Stimulated activated CD8-positive, alpha-beta memory T cell treated with anti-CD3 and anti-CD28 coated beads, Interleukin-12 subunit alpha, Interleukin-12 subunit beta, amount 100 ng/mL, for 4 hours (primary cell): ENCODE measurements at places on chromosomes 7 and 10.
A peak's percentile ranks its signal among the peaks of the same experiment; 100 is the strongest.

GRCh38 chr10:12966067-12966466 lies 35.4 kb downstream of the CCDC3 start:
- no peak for DNase-seq

DNA sequence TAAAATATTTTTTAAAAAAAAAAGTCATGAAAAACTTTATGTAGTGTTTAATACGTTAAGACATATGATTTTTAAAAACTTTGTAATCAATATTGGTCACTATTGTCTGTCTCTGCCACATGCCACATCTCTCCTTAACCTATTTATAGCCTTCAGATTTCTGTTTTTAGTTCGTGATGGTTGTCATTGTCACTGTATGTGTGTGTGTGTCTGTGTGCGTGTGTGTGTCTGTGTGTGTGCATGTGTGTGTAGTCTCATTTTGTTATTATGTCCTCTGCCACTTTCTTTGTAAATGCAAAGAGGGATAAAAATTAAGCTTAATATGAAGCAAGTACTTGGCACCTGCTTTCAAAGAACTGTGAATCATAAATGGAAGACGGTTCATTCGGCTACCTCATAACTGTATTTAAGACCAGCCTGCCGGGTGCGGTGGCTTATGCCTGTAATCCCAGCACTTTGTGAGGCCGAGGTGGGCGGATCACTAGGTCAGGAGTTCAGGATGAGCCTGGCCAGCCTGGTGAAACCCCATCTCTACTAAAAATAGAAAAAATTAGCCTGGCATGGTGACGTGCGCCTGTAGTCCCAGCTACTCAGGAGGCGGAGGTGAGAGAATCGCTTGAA lies 354.0 kb downstream of the ARL4A start:
- no peak for DNase-seq

DNA sequence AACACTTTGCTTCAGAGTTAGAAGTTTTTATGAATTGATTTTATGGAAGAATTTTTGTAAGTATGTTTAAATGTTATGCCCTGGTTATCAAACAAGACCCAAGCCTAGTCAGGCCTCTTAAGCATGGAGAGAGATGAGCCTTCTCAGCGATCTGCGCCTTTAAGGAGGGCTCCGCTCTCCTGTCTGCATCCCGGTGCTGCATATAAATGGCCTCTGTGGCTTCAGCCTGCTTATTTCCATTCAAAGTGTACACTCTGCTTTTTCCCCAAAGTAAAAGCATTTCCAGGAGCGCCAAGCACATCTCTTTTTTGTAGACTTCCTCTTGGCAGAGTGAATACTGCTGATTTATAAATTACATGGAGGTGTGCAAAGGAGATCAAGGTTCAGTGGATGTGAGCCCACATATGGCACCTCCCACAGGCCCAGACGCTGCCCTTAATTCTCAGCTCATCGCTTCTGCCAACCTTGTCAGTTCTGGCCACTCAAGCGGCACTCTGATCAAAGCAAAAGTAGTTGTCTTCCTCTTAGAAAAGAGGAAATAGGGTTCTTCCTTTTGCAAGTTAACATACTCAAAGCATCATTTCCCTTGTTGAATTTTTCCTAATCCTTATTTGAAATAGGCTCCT lies 70.0 kb upstream of the SFMBT2 start:
- no peak for DNase-seq

DNA sequence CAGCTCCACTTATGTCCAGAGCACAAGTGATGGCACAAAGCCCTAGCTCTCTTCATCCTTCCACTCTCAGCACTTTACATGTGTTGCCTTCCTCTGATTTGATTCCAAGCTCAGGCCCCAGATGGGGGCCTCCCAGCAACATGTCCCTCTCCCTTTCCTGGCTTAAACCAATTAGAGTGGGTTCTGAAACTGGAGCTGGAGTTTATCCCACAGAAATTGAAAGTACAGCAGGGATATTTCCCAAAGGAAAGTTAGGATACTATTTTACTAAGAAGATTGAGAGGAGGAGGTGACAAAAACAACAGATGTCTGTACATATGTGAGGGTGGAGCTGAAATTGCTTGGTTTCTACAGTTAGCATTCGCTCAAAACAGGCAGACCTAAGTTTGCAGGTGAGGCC lies 724.6 kb downstream of the AUTS2 start:
- no peak for DNase-seq

GRCh38 chr7:18345641-18346234 lies 149.8 kb upstream of the HDAC9 start:
- no peak for DNase-seq

GRCh38 chr7:120724955-120725354 lies 133.0 kb downstream of the TSPAN12 start:
- DNase-seq, result no peak

- DNase-seq, result no peak
These were observed 12.0 kb upstream of the PARP12 start for GRCh38 chr7:140074780-140075179.

DNA sequence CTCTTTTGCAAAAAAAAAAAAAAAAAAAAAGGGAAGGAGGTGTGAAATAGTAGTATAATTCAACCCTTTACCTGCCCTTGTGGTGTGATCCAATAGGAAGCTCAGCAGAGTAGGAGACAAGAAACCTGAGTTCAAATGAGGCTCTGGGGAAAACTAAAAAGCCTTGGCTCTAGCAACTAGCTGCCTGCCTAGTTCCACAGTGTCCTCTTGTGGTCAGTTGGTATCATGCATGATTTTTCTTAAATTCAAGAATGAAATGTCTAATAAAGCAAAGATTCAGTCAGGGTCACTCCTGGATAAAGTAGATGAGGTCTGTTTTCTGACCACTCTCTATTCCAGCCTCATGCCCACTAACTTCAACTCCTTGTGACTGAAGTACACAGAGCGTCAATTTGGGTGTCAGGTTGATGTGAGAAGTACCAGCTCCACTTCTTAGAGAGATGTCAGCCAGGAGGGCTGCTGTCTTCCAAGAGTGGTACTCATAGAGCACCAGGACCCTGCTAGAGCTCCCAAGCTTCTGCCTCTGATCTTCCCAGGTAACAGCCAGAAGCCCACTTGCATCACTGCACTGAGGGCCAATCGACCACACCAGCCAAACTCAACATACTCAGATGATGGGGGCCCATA lies 10.5 kb downstream of the LSM5 start:
- no peak for DNase-seq

GRCh38 chr10:126218778-126219649 lies 169.3 kb downstream of the ADAM12 start:
- no peak for DNase-seq

- DNase-seq, result no peak
These were observed 10.2 kb upstream of the IL2RA start for GRCh38 chr10:6072215-6072934.

- DNase-seq, result no peak
These were observed 18.8 kb downstream of the POLL start for GRCh38 chr10:101569323-101569621.

- no peak for DNase-seq
These were observed 6.4 kb downstream of the MAFK start for GRCh38 chr7:1536743-1537534.

- DNase-seq, result no peak
These were observed 216.4 kb downstream of the NRG3 start for GRCh38 chr10:82091413-82091812.

GRCh38 chr10:79299397-79300241 lies 47.6 kb upstream of the PPIF start:
- DNase-seq, result no peak

GRCh38 chr7:50792342-50793119 lies 9.8 kb upstream of the GRB10 start:
- DNase-seq, result no peak

DNA sequence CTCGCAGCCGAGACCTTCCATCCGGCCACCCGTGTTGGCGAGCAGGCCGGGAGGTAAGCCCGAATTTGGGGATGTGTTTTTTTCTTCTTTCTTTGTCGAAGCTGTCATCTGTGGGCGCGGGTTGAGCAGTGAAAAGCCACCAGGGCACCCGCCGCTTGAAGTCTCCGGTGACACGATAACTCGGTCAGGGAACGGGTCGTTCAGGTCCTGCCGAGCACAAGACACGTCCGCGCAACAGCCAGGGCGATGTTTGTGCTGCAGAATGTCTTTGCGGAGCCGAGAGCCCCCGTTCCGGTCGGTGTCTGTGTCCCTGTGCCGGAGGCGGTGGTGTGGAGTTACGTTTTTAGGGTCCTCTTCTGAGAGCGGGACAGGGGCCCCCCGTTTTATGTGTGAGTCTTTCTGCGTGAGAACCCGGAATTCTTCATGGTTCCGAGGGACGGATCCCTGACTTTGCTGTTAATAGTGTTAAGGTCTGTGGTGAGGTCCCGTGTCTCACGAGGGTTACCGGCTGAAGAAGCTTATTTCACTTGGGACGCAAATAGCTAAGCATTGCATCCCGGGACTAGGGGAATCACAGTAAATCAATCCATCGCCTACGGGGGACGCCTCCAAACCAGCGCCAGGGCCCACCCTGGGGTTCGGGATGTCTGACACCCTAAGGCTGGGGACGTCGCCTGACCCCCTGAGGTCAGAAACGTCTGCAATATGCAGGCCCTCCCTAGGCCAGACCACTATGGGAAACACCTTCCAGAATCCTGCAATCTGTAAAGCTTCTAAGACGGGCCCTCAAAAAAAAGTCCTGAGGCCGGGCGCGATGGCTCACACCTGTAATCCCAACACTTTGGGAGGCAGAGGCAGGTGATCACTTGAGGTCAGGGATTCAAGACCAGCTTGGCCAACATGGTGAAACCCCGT lies 99.5 kb downstream of the ELFN1 start:
- DNase-seq, result no peak

GRCh38 chr7:120303105-120303504 lies 30.1 kb downstream of the KCND2 start:
- DNase-seq, result no peak

- DNase-seq, result no peak
These were observed 20.6 kb downstream of the WIPF3 start for GRCh38 chr7:29826904-29827303.

- DNase-seq, result no peak
These were observed 41.5 kb downstream of the PSPH start for GRCh38 chr7:56009695-56010094.

- DNase-seq, result no peak
These were observed 1.1 kb downstream of the TMEM178B start for GRCh38 chr7:141074997-141075396.

DNA sequence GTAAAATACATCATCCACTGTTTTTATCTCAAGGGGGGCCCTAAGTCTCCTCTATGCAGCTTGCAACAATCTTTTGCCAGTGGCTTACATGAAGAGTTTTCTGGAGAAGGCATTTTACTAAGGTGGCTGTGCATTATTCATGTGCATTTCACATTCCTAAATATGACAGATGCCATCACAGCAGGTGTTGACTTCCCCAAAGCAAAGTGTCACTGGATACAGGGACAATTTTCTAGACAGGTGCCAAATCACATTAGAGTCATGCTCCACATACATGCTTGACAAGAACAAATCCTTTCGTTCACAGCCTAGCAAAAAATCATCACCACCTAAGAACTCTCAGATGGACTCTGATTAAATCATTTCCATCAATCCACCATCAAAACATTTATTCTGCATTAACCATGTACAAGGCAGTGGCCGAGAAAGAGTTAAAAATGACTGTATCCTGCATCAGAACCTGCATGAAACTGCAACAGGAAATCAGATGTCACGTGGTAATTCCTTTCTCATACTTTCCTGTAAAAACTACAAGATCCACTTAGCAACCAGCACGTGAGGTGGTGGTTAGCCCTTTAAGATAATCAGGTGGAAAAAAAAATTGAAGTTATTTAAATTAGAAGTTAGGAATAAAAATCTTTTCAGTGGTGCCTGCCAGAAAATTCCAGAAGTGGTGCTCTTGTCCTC lies 88.2 kb upstream of the AFAP1L2 start:
- no peak for DNase-seq

DNA sequence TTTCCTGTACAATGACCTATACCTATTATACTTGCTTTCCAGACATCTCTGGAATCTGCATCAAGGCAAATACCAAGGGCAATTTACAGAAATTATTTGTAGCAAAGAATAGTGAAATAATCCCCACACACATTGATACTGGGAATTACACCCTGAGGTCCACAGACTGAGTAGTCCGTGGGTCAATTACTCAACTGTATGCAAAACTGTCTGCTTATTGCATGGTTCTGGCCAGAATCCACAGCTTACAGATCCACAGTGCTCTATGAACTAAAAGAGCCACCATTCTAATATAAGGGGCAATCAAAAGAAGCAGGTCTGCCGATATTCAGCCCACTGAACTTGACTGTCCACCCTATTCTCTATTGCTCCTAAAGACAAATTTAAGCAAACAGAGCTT lies 5.7 kb downstream of the CHCHD3 start:
- DNase-seq, result no peak

- no peak for DNase-seq
These were observed 6.3 kb upstream of the OPN4 start for GRCh38 chr10:86647773-86648703.

DNA sequence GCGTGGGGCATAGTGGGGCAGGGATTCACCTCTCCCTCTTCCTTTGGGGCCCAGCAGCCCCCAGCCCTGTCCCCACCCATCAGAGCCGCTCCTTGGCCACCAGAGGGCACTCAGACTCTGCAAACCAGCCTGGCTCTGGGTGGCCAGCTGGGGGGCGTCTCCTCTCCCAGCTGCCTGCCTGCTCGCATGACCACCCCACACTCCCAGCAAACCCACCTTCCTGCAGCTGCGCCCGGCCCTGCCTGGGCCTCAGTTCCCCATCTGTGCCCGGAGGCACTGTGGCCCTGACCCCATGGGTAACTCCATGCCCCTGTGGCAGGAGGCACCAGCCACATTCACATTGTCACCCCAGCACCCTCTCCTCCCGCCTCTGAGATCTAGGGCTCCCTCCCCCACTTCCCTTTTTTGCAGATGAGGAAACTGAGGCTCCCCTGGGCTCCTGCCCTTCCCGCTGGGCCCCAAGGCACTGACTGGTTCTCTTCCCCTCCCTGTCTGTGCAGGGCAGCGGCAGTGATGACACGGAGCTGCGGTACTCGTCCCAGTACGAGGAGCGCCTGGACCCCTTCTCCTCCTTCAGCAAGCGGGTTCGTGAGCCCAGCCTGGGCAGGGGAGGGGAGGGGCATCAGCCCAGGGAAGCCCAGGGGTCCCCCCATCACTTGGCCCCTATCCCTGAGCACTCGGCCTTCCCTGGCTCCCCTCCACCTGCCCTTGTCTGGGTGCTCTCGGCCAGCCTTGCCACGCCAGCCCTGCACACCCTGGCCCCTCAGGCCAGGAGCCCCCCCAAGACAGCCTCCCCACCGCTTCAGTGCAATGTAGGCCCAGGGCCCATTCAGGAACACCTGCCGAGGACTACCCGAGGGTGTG lies 6.9 kb upstream of the SH2B2 start:
- DNase-seq, result peak; percentile 35

- no peak for DNase-seq
These were observed 59.8 kb downstream of the GRID1 start for GRCh38 chr10:86306628-86307278.

GRCh38 chr7:81574723-81575326 lies 195.0 kb downstream of the HGF start:
- DNase-seq, result no peak

DNA sequence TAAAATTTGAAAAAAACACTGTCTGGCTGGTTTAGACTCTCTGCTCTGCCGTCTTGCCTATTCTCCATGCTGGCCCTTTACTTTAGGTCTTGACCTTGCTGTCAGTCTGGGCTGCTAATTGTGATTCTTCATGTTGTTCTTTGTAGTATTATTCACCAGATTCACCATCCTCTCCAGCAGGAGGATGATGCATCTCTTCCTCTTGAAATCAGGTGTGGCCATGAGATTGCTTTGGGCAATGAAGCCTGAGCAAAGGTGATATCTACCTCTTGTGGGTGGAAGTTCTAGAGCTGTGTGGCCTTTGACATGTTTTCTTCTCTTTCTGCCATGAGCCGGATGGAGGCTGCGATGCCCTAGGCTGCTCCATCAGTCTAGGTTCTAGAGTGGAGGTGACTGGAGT lies 51.3 kb upstream of the ITPRID1 start:
- no peak for DNase-seq

- DNase-seq, result no peak
These were observed 83.0 kb upstream of the ATP6V0A4 start for GRCh38 chr7:138880881-138881578.
